Activated T-helper 2 cell treated with anti-CD3 and anti-CD28 coated beads, Interferon-gamma antibody, Interleukin-2, Interleukin-4, amounts not matched to agents 10 μg/mL and 5 μg/mL and 100 μg/mL, durations not matched to agents 14 hours and 24 hours and 36 hours (primary cell): ENCODE measurements at places on chromosomes 3 and 15. TPM values are rescaled to one million over a fixed set of nuclear protein-coding genes. Genes with fewer than 3 reads are reported as not detected.

NR2E3 gene
- total RNA-seq, result not detected in 2 replicates

NR2F2 gene
- not detected in 2 replicates for total RNA-seq

CD200 gene
- 60.3 and 63.3 TPM in 2 replicates for total RNA-seq

ASB14 gene
- not detected in 2 replicates for total RNA-seq

RTP4 gene
- 3.4 and 3.9 TPM in 2 replicates for total RNA-seq

SMCO1 gene
- not detected in 2 replicates for total RNA-seq

- no peak for DNase-seq
These were observed 186.6 kb upstream of the FEZF2 start for GRCh38 chr3:62559831-62560445.

DNA sequence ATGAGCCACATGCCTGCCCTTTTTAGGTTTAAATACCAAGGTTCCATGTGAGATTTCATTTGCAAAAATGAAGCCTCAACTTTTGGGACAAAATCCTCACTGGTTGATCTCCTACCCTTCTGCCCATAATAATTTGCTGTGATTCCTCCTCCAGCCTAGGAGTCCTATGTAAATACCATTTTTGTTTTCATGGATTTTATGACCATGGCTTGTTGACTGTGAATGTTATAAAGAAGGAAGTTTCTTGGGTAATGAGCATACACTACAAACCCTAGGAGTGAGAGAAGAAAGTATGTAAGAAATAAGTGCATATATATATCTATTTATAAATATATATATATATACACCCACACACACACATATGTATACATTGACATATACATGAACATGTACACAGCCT is 13.1 kb downstream of the RLBP1 start:
- no peak for DNase-seq

GRCh38 chr3:18098960-18099587 is 326.1 kb downstream of the SATB1 start:
- no peak for DNase-seq

GRCh38 chr3:170064108-170064507 is 26.3 kb downstream of the GPR160 start:
- DNase-seq, result no peak
